ENCODE measurements at places on chromosomes 1 and 21.

GRCh38 chr21:43282358-43283120 lies 113.7 kb downstream of the CRYAA start:
- DNase-seq, result no peak

DNA sequence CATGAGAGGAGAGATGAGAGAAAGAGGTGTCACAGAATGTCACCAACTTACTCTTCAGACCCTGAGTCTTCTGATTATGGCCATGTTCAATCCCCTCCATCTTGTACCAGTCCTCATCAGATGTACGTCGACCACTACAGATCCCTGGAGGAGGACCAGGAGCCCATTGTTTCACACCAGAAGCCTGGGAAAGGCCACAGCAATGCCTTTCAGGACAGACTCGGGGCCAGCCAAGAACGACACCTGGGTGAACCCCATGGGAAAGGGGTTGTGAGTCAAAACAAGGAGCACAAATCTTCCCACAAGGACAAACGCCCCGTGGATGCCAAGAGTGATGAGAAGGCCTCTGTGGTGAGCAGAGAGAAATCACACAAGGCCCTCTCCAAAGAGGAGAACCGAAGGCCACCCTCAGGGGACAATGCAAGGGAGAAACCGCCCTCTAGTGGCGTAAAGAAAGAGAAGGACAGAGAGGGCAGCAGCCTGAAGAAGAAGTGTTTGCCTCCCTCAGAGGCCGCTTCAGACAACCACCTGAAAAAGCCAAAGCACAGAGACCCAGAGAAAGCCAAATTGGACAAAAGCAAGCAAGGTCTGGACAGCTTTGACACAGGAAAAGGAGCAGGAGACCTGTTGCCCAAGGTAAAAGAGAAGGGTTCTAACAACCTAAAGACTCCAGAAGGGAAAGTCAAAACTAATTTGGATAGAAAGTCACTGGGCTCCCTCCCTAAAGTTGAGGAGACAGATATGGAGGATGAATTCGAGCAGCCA lies 8.0 kb downstream of the ELOA start:
- DNase-seq, result peak; percentile 32

GRCh38 chr1:11012260-11013159 lies at the start of gene TARDBP:
TSS of gene TARDBP (plus strand) at chr1:11012654. CDS start at chr1:11013728, 1,074 bp downstream.
- DNase-seq, result peak; percentile 93

DNA sequence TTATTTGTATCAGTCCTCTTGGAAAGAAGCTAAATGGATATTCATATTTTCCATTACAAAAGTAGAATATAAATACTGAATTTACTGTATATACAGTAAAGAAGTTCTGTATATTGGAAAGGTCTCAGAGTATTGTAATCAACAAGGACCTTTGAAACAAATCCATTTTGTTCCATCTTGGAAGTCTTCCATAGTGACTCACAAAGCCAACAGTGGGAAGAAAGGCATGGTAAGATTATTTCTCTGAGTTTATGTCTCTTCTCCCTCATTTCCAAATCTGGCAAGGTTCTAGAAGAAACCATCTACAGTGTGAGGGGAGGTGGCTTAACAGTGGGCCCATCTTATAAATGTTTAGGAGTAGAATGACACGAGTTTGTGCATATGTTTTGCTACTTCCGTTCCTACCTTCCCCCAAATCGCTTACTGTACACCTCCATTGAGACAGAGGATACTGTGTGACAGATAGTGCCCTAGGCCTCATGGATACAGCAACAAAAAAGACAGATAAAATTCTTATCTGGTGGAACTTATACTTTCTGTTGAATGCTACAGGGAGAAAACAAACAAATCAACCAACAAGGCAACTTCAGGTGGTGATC lies 22.1 kb upstream of the SSX2IP start:
- DNase-seq, result no peak

DNA sequence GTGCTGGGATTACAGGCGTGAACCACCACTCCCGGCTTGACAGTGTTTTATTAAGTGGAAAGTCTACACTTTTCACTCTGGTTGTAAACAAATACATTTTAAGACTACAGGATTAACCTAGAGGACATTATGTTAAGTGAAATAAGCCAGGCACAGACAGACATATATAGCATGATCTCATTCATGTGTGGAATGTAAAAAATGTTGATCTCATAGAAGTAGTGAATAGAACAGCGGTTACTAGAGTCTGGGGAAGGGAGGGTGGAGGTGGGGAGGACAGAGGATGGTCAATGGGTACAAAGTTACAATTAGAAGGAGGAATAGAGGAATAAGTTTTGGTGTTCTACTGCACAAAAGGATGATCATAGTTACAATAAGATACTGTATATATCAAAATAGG lies 16.9 kb downstream of the CTH start:
- DNase-seq, result no peak

DNA sequence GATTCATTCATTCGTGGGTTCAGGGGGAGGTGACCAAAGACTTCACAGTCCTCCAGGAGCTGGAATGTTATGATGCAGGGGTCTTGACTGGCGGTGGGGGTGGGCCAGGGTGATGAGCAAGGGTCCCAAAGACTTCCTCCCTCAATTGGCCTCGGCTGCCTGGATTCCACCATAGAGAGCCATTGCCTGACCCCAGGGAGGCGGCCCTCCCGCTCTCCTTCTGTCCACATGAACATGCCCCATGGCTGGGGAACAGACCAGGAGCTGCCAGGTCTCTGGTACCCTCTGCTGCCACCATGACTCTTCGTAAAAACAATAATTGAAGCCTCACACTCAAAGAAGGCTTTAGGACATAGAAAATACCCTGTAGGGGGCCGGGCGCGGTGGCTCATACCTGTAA lies 102.5 kb upstream of the CASZ1 start:
- DNase-seq, result no peak

DNA sequence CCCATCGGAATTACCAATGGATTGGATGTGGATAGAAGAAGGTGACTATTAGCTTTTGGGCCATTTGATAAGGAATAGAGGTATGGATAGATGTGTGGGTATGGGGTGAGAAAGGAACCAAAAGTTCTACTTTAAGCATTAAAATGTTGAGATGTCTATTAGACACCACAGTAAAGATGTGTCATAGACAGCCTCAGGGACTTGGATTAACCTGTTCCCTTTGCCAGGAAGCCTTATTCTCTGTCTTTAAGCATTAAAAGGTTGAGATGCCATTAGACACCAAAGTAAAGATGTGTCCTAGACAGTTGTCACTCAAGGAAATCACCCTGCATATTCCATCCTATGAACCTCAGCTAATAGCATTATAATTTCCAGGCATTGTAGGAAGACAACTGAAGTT lies 11.0 kb upstream of the DENND1B start:
- no peak for DNase-seq

DNA sequence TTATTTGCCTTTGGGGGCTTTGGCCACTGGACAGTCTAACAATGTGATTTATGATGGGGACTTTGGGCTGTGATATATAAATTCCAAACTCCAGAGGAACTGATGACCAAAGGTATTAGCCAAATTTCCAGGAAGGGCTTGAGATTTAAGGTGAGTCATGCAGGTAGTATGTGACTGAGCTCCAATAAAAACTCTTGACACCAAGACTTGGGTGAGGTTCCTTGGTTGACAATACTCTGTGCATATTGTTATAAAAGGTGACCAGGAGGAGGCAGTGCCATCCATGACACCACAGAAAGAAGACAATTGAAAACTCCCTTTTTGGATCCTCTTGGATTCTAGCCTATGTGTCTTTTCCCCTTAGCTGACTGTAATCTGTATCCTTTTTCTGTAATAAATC lies 392.7 kb upstream of the LRRC7 start:
- no peak for DNase-seq

DNA sequence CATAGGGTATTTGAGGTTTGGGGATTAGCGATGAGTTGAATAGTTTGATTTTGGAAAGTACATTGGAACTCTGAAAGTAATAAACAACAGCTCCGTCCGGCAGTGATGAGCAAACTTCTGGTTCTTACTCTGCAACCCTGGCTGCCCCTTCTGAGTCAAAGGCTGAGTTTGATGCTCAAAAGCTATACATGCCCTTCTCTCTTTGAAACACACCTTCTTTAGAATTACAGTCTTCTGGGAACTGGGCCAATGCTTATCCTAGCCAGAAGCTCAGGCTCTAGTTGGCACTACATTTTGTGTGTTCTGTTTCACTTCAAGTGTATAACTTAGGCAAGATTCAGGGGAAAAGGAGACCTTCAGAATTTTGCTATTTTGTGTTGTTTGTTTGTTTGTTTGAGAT lies 9.3 kb downstream of the AHCYL1 start:
- no peak for DNase-seq

DNA sequence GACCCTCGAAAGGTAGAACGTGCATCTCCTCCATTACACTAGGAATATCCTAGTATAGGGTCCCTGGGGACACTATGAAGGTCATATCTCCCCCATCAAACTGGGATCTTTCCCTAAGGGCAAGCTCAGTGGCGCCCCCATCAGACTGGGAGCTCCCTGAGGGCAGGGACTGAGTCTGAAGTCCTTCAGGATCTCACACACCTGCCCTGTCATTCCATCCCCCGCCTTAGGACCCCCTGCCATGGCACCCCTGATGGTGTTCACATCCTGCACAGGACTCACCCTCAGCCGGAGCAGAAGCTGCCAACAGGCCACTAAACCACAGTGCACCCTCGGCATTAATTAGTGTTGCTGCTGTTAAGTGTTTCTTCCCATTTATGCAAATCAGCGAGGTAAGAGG lies 50.4 kb downstream of the IGSF21 start:
- no peak for DNase-seq

- no peak for DNase-seq
These were observed 61.9 kb upstream of the ZNF281 start for GRCh38 chr1:200471739-200472138.

DNA sequence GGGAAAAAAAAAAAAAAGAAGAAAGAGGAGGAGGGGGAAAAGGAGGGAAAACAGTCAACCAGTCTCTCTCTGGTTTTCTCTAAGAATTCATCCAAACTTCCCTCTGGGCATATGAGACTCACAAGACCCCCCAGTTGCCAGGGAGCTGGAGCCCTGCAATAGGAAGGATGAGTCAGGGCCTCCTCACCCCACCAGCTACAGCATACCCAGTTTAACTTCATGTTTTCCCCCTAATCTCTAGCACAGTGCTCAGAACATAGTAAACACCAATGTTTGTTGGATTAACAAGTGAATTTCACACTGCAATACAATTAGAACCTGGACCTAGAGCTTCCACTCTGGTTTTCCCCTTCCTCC lies 7.8 kb downstream of the F11R start:
- no peak for DNase-seq

DNA sequence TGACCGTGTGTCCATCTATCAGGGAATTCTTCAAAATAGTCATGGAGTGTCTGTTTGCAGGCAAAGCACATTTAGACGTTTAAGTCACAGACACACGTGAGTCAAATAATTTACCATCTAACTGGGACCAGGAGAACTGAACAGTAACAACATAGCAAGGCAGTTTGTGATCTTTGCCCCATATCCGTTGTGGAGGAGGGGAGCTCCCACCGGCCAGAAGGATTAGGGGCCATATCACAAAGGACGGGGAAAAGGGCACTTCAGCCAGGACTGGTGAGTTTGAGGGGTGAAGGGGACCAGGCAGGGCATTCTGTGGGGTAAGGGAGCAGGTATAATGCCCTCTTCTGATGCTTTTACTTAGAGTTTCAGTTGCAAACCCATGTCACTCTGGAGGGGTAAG lies 22.9 kb downstream of the ELAPOR1 start:
- DNase-seq, result no peak

GRCh38 chr1:161481624-161482392 lies 23.4 kb upstream of the FCGR2A start:
- no peak for DNase-seq

GRCh38 chr1:246969621-246970020 lies 37.9 kb upstream of the AHCTF1 start:
- DNase-seq, result no peak
